Left ventricle myocardium superior (tissue), 1 donor: ENCODE measurements at places on chromosomes 6 and 20.
A peak's percentile ranks its signal among the peaks of the same experiment; 100 is the strongest.

- peak; percentile 10 for DNase-seq
Measured at GRCh38 chr20:63161176-63161651, 54.7 kb downstream of the YTHDF1 start.

- no peak for DNase-seq
Measured at GRCh38 chr6:96812077-96812703, 25.1 kb downstream of the GPR63 start.

DNA sequence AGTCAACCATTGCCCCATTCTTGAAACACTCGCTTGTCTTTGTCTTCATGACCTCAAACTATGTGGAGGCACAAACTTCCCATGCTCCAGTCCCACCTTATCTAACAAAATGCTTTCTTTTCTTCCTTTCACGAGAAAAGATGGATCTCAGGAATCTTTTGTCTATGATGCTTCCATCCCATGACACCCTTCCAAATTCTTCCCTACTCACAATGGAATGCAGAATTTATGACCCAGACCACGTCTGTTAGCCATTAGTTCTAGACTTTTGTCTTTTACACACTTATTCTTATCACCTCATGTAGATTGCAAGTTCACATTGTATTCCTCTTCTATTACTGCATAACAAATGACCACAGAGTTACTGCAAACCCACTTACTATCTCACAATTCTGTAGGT is 24.2 kb upstream of the LAMP5 start:
- no peak for DNase-seq

DNA sequence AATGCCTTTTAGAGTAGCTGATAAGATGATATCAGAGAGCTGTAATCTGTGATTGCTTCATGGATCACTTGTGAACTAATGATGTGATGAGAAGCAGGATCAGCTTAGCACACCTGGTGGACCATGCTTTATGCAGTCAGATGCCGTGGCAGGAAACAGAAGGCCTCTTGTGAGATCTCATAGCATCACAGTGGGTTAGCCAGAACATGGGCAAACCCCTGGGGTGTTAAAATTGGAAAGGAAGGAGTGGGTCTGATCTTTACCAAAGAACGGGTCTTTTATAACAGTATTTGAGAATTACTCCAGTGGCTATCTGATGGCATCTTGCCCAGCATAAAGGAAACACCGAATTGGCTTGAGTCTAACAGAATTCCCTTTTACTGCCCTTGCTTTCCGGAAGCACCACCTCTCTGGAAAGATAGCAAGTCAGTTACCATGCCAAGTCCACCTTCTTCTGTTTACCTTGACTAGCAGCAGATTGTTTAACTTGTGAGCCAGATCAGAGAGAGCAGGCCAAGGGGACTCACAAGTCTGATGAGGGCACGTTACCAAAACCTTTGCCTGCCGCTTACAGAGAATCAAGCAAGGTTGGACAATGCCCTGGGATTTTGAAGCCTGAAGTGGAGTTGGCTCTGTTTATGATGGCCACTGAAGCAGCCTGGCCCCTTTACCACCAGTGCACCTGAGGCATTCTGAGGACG is 20.9 kb upstream of the SRF start:
- DNase-seq, result no peak

GRCh38 chr6:122609881-122610689 is at the start of gene PKIB:
Gene PKIB (plus strand): TSS chr6:122610405. CDS start chr6:122717795, 107,390 bp downstream.
- DNase-seq, result peak; percentile 78

DNA sequence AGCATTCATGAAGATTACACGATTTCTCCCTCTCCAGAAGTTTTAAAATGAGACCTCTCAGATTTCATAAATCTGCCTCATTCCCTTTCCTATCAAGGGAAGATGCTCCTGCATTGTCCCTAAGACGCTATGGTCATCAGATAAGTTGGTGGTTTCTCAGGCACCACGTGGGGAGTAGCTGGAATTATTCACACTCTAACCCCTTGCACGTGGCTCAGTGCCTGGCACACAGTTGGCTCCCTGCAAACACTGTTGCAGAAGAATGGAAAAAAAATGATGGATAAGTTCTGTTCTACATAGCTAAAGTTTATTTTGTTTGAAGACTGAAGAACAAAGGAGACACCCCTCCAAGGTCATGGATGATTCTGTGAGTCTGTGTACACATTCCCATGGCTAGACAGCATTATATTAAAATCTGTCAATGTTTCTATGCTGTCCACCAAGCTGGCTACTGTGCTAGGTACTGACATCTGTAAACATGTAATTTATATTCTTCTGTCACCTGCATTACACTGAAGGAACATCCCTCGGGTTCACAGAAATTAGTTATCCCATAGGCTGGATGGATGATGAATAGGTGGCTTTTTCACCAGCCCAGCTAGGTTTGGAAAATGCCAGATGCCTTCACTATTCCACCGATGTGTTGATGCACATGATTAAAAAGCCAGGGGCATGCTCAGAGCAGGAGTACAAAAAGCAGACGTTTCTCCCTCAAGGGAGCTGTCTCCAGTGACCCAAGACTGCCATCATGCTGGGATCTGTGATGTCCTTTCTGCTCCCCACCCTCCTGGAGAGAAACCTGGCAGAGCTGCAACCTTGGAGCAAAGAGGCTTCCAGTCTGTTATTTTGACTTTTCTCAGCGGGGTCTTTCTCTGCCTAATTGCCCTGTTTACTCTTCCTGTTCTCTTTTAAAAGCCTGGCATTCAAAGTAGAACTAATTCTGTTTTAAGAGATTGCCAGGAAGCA is 610.5 kb downstream of the UTRN start:
- DNase-seq, result no peak

DNA sequence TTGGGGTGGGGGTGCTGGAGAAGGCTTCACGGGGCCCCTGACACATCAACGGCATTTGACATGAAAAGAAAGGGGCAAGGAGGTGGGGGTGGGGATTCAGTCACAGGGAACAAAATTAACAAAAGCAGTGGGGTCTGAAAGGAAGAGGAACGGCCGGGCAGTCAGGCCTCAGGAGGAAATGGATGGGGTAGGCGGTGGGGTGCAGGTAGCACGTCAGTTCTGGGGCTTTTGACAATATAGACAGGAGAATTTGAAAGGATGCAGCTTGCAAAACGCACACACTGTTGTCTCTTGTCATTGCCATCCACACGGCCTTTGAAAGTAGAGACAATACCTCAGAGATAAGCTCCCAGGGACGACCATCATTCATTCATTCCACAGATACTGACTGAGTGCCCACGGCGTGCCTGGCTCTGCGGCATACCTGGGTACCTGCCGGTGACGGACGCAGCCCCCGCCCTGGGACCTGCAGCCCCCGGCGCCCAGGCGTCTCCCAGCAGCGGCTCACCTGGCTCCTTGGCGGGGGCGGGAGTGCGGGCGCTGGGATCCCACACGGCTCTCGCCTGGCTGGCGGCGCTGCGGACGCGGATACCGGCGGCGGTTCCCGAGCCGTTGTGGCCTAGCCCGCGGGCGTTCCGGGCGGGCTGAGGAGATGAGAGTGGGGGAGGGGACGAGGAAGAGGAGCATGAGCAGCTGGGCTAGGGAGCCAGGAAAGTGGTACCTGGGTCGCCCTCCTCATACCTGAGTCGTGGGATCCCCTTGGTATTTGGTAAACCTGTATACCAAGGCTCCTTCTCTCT is at the start of gene SLC26A8:
SLC26A8 (minus strand) TSS at position 646 of the 800 bp plus-strand sequence. CDS start 4,934 bp downstream, outside the sequence.
- no peak for DNase-seq

GRCh38 chr6:105452924-105453756 is 50.3 kb upstream of the PREP start:
- peak; percentile 28 for DNase-seq

GRCh38 chr6:16168858-16169257 is 40.0 kb downstream of the MYLIP start:
- DNase-seq, result no peak

GRCh38 chr6:16346831-16347230 is 108.4 kb downstream of the GMPR start:
- no peak for DNase-seq

DNA sequence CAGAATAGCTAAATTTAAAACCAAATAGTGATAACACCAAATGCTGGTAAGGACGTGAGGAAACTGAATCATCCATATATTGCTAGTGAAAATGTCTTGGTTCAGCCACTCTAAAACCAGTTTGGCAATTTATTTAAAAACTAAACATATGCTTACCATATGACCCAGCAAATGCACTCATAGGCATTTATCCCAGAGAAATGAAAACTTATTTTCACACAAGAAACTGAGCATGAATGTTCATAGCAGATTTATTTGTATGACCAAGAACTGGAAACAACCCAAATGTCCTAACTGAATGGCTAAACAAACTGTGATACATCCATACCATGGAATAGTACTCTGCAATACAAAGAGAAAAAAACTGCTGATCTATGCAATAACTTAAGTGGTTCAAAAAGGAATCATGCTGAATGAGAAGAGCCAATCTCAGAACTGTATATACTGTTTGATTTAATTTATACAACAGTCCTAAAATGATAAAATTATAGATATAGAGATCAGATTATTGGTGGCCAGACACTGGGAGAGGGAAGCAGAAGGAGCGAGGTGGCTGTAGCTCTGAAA is 115.6 kb upstream of the ADGRF1 start:
- DNase-seq, result no peak

DNA sequence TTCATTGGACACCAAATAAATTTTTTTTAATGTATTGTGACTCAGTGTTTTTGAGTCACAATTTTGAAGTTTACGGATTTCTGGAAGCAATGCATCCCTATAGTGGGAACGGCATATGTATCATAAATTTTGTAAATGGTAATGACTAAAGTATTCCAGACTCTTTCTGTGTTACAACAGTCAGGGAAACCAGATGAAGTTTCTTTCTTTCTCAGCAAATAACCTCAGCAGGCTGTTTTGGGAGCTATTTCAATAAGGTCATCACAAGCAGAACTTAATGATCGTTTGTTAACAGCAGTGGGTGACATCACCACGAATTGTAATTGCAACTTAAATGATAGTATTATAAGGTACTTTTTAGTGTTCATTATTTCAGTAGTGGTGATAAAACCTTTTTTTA is 52.0 kb downstream of the HIVEP1 start:
- no peak for DNase-seq

DNA sequence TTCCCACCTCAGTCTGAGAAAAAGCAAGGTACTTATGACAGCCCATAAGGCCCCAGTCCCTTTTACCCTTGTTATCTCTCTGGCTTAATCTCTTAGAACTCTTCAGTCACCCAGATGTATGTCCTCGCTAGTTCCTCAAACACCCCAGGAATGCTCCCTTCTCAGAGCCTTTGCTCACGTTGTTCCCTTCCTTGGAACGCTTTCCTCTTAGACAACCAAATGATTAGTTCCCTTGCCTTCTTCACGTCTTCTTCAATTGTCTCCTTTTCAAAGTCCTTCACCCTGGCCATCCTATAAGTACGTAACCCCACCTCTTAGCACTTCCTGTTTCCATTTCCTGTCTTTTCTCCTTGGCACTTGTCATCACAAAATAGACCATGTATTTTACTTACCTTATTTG is 1.1 kb upstream of the APOBEC2 start:
- DNase-seq, result no peak

DNA sequence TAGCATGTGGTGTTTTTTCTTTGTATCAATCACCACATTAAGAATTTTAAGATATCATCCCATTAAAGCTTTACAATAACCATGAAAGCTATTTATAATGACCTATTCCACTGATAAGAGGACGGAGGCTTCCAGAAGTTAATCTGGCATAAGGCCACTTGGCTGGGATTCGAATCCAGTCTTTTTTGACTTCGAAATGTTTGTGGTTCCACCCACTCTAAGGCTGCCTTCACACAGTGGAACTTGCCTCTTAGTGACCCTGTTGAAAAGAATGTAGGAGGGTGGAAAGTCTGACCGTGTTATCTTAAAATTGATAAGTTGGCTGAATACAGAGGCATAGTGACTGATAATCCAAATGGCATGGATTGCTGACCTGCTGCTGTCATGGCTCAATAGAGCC is 959.7 kb downstream of the KIF16B start:
- no peak for DNase-seq

GRCh38 chr6:121260651-121261102 is 73.6 kb downstream of the TBC1D32 start:
- DNase-seq, result peak; percentile 55

GRCh38 chr6:169078399-169079145 is 175.1 kb downstream of the THBS2 start:
- no peak for DNase-seq

- no peak for DNase-seq
Measured at GRCh38 chr6:1313767-1314503, 2.0 kb downstream of the FOXQ1 start.

- DNase-seq, result no peak
Measured at GRCh38 chr20:20366876-20367574, 879 bp upstream of the INSM1 start.

GRCh38 chr6:168956884-168957730 is 296.5 kb downstream of the THBS2 start:
- DNase-seq, result peak; percentile 73

DNA sequence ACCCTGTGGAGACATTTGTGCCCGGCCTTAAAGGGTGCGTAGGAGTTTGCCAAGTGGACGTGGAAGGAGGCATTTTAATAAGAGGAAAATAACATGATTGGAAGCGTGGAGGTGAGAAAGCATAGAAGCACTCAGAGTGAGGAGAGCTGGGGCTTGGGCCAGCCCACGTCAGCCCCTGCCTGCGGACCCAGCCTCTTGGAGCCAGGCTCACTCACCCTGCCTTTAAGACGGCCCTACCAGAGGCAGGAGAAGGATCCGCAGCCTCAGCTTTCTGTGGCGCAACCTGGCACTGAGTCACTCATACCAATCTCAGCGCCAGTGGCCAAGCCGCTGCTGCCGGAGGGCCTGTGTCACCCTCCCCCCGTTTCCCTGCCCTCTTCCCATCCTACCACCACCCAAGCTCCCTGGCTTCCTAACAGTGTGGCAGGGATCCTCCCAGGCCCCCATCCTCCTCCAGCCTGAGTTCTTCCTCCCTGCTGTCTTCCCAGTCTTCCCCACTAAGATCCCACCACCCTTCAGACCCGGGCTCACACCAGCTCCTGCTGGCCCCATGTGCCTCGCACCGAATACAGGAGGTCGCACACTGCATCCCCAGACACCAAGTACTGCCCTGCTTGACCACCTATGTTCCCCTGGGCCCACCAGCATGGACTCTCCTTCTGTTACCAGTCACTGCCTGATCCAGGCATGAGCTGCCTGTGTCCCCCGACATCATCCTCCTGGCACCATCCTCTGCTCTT is 285.2 kb downstream of the UST start:
- DNase-seq, result no peak

GRCh38 chr20:34744847-34745246 is 40.7 kb downstream of the TP53INP2 start:
- DNase-seq, result no peak

- no peak for DNase-seq
Measured at GRCh38 chr6:4356899-4357659, 221.7 kb upstream of the ECI2 start.

DNA sequence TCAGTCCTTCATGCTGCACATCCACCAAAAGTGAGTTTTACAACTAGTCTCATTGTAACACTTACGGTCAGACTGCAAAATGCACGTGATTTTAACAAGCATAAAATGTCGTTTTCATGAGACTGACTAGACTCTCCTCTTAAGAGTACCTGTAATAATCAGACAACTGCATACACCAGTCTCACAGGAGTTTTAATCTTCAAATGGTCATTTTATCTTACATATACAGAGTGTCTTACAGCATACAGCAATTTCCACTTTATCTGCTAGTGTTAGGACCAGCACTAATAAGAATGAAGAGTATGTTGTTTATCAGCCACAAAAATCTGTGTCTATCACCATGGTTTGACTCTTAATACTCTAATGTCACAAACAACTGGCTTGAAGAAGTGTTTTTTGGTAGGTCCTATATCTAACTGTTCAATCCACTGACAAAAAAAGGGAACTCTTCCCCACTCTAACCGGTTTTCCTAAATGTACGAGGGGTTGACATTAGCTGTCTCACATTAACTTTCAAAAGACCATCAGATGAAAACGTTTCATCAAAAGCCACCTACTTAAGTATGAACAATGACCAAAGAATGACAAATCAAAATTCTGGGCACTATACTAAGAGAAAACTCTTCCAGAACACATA is 1.5 kb upstream of the ASF1A start:
- DNase-seq, result no peak
